Stimulated activated CD4-positive, alpha-beta T cell treated with anti-CD3 and anti-CD28 coated beads, Interleukin-15, amount 100 ng/mL, for 1 hour (primary cell): ENCODE measurements at places on chromosomes 5 and 9.

- no peak for DNase-seq
These were observed 34.2 kb downstream of the EFNA5 start for GRCh38 chr5:107636555-107636954.

DNA sequence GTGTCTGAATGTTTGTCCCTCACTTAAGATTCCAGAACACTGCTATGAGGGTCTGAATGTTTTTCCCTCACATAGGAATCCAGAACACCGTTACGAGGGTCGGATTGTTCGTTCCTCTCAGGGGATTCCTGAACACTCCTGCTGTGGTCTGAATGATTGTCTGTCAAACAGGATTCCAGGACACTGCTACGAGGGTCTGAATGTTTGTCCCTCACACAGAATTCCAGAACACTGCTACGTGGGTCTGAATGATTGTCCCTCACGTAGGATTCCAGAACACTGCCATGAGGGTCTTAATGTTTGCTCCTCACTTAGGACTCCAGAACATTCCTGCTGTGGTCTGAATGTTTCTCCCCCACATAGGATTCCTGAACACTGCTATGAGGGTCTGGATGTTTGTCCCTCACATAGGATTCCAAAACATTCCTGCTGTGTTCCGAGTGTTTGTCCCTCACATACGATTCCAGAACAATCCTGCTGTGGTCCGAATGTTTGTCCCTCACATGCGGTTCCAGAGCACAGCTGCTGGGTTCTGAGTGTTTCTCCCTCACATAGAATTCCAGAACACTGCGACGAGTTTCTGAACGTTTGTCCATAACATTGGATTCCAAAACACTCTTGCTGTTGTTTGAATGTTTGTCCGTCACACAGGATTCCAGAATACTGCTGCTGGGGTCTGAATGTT lies 199.5 kb downstream of the FOXD4L6 start:
- DNase-seq, result no peak

GRCh38 chr5:77774981-77775789 lies 954 bp downstream of the TBCA start:
- DNase-seq, result no peak

GRCh38 chr5:172496671-172497371 lies 42.5 kb upstream of the SH3PXD2B start:
- DNase-seq, result no peak

GRCh38 chr9:129875687-129876395 lies 40.6 kb downstream of the USP20 start:
- no peak for DNase-seq

- no peak for DNase-seq
These were observed 168.6 kb upstream of the DMRT1 start for GRCh38 chr9:672851-673250.

DNA sequence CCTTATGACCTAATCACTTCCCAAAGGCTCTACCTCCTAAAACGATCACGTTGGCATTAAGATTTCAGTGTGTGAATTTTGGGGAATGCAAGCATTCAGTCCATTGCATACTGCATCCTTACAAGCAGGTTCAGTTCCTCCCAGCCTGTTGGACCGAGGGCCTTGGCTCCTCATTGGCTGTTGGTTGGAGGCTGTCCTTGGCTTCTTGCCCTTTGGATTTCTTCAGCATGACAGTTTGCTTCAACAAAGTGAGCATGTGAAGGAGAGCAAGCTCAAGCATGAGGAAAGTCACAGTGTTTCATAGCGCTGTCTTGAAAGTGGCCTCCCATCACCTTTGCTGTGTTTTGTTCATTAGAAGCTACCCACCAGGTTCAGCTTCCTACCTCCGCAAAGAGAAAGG lies 109.5 kb downstream of the GADD45G start:
- no peak for DNase-seq

DNA sequence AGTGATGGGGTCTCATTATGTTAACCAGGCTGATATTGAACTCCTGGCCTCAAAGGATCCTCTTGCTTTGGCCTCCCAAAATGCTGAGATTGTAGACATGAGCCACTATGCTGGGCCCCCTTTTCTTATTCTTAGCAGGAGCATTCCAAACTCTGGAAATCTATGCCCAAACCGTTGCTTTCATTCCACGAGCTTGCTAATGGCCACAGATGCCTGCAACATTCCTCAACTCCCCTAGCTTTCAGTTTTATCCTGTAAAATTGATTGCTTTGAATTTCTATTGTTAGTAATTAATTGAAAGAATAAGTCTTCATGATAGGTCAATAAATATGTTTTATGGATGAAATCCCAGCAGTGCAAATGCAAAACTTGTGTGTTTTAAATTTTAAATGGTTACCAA lies 564.8 kb upstream of the WWC1 start:
- no peak for DNase-seq

GRCh38 chr5:174839196-174839595 lies 114.8 kb downstream of the MSX2 start:
- DNase-seq, result no peak

DNA sequence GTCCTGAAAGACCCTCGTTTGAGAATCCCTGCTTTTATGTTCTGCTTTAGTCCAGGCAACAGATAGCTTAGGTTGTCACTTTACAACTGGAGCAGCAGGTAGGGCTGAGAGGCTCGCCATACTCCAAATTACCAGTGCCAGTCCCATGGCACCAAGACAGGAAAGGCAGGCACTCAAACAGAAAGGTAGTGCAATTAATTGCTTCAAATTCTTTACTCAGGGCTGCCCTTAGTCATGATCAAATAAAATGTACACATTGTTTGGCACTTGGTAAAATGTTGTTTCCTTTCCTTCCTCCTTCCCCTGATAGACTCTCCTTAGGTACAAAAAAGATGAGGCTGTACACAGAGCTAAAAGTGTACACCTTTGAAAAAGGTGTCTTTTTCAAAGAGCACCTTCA lies 115.8 kb upstream of the CCDC152 start:
- no peak for DNase-seq

- DNase-seq, result no peak
These were observed 28.4 kb upstream of the MVB12B start for GRCh38 chr9:126298063-126298801.

- no peak for DNase-seq
These were observed 11.0 kb upstream of the ABL1 start for GRCh38 chr9:130824079-130824478.

GRCh38 chr5:105836268-105836667 lies 1834.5 kb downstream of the EFNA5 start:
- no peak for DNase-seq

DNA sequence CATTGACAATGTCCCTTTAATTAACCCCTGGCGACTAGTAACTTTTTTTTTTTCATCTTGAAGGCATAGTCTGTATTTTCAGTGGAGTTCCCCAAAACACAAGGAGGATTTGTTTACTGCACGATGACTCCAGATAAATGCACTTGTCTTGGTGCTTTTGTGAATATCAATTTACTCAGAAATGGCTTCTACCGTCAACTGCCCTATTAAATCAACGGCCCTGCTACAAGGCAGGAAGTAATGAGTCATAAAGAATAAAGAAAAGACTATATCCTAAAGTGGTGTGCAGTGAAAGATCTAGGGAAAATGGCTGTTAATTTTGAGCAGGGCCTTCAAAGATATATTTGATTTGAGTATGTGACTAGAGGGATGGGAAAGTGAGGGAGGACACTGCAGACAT lies 388.3 kb upstream of the CHD1 start:
- no peak for DNase-seq

GRCh38 chr5:121006217-121006616 lies 542.1 kb downstream of the PRR16 start:
- DNase-seq, result no peak

GRCh38 chr5:176365351-176366231 lies at the start of gene ARL10:
Gene ARL10 (plus strand): TSS chr5:176365487. CDS start chr5:176365564, 77 bp downstream.
- no peak for DNase-seq

DNA sequence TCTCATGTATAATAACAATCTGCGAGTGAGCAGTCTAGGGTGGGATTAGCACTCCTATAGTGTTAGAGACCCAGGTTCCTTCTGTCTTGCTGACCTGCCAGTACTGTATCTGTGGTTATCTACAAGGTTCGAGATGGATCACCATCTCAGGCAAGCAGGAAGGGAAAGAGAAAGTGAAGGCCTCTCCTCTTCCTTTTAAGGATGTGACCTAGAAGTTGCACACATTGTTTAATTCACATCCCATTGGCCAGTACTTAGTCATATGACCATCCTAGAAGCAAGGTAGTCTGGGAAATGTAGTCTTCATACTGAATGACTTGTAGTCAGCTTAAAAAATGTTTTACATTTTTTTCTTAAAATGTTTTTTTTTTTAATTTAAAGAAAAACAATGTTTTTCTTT lies 168.6 kb downstream of the CARTPT start:
- no peak for DNase-seq

DNA sequence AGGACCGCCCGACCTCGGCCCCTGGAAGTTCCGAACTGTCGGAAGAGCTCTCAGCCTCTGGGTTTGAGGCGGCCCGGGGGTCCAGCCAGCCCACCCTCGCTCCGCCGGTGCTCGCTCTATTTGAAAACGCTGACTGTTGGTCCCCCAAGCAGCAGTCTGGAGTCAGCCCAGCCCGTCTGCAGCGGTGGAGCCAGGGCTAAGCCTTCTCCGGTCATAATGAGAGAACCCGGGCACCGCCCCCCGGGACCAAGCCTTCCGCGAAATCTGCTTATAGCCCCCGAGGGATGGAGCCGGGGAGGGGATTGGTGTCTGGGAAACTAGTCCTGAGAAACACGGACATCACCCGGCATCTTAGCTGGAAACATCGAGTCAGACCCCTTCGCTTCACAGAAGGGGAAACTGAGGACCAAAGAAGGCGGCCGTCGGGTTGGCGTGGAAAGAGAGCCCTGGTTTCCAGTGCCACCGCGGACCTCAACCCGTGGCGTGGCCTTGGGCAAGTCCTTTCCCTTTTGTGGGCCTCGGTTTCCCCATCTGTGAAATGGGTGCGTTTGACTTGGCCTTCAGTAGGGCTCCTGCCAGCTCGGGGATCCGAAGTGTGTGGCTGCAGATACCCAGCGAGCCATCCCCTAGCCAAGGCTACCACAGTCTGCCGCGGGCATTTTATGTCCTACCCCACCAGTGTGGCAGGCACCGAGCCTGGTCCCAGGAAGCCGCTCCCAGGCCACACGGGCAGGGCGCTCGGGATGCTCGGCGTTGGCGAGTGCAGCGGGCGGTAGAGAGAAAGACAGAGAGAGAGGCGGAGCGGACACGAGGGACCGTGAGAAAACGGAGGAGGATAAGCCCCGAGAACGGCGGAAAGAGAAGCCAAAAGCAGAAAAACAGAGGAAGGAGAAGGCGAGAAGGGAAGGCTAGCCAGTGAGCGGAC lies 857 bp downstream of the ADAM19 start:
- DNase-seq, result no peak

GRCh38 chr9:93533863-93534262 lies 42.5 kb upstream of the PHF2 start:
- no peak for DNase-seq

DNA sequence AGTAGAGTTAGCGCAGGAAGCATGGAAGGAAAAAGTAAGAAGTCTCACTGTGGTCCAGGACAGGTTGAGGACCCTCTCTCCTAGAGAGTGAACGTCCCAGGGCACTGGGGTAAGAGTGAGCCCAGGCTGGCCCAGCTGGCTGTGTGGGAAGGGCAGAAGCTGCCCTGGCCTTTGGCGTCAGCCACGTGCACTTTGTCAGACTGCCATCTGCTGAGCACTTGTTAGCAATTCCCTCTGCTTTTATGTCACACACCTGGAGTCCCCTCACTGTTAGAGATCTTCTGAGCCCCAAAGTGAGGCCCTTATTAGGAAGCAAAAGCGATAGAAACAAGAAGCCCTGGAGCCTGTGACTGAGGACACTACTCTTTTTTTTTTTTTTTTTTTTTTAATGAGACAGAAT lies 79.1 kb downstream of the UGCG start:
- DNase-seq, result no peak

DNA sequence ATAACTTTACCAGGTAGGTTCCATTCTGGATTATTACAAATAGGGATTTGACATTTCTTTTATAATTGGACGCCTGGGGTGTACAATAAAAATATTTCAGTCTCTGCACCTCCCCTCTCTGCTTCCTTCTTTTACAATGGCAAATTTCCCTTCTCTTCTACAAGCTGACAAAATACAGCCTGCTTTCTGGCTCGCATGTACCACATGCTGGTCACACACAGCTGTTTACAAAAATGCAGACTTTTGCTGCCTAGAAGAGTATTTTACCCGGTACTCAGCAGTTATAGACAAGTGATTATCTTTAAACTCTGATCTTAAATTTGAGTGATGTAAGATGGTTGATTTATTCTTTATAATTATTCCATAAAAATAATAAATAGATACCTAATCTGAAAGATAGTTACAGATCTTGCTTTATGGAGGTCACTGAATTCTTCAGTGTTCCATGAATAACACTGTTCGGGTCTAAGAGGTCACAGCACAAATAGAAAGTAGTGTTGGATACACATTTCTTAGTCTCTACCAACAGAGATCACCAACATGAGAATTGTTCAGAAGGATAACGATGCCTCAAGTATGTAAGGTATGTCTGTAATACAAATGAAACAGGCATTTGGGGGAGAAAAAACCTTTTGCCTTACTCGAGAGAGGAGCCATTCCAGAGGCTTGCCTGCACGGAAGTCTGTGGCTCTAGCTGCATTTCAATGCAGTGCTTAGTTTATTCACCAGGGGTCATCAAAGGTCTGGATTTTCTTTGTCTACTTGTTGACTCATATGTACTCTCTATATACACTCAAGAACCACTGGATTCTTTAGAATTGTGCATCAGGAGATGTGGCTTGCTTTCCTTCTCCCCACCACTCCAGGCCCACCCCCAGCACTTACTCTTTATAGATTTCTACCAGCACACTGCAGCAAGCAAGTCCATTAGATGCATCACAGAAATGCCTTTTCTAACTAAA lies 206.6 kb upstream of the RFX3 start:
- DNase-seq, result no peak

DNA sequence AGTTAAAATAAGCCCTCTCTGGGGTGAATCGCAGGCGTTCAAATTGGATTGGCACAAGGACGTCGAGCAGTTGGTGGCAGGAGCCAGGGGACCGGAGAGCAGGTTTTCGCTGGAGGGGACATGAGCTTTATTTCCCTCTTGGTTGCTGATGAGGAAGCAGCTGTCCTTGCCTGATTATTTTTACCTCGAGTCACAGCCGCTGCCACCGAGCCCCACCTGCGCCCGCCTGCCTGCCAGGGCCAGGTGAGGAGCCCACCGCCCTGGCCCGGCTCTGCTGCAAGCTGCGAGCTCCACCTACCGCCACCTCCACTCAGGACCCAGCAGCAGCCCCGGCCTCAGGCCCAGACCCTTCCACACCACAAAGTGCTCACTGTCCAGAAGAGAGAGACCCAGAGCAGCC lies 9.0 kb upstream of the ADGRD2 start:
- DNase-seq, result no peak

DNA sequence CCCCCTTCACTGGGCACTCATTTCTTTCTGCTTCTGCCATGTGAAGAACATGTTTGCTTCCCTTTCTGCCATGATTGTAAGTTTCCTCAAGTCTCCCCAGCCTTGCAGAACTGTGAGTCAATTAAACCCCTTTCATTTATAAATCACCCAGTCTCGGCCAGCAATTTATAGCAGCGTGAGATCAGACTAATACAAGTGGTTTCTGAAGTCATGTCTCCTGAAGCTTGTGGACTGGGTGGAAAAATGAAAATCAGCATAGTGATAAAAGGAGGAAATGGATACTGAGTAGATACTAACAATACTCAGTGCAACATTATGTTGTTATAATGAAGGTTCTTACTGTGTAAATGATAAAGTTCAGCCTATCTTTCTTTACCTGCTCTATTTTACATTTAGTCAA lies 35.1 kb downstream of the NNT start:
- no peak for DNase-seq

GRCh38 chr9:133103183-133103986 lies 17.7 kb downstream of the RALGDS start:
- no peak for DNase-seq

GRCh38 chr5:112143690-112144089 lies 275.4 kb downstream of the EPB41L4A start:
- DNase-seq, result no peak

GRCh38 chr9:73869264-73869663 lies 627.9 kb upstream of the RORB start:
- no peak for DNase-seq
